Activated gamma-delta T cell treated with Interleukin-2 at 50 U/mL for 16 hours (primary cell): ENCODE measurements at places on chromosomes 1 and 21.
A peak's percentile ranks its signal among the peaks of the same experiment; 100 is the strongest.

DNA sequence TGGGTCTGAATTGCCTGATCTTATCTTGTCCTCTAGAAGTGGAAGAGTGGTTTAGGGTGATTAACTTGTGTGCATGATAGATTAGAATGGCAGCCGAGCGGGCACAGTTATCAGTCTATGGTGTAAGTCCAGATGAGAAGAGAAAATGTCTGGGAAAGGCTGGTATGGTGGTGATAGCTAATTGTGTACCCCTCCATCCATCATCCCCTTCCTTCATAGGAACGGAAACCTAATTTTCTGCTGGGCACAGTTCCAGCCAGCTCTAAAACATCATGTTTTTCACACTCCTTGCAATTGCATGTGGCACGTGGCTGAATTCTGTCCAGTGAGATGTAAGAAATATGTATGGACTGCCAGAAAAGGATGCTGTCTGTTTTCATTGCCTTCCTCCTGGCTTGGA lies 40.9 kb upstream of the ZP4 start:
- DNase-seq, result no peak

- DNase-seq, result no peak
Measured at GRCh38 chr1:13593511-13594131, 10.0 kb downstream of the PDPN start.

DNA sequence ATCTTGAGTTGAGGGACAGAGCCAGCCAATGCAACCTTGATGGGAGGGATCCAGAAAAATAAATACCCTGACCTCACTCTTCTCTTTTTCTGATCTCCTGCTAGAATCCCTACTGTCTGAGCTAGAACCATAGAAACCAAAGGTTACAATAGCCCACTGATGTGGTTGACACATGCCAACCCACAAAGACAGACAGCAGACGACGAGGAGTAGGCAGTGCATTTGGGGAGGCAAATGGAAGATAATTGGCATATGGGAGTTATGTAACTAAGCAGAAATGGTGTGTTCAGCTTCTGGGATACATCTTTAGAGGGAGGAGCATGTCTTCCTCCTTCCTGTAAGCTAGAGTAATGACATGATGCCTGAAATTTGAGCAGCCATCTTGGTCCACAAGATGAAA lies 171.7 kb upstream of the FGGY start:
- no peak for DNase-seq

DNA sequence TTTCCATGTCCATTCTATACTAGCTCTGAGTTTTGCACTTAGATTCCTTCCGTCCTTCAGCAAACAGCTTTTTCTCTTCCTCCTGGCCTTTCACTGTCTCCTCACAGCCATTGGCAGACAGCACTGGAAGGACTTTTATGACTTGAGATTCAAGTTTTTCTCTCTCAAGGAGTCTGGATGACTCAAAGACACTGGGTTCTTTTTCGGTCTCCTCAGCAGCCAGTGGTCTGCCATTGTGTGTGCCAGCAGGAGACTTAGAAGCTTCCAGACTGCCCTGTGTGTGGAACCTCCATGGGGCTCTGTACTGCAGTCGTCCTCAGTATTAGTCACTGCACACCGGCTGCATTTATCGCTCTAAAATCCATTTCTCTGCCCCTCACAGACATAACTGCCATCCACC lies 30.5 kb downstream of the NTNG1 start:
- no peak for DNase-seq

GRCh38 chr1:8871539-8871935 lies 6.9 kb downstream of the ENO1 start:
- no peak for DNase-seq

DNA sequence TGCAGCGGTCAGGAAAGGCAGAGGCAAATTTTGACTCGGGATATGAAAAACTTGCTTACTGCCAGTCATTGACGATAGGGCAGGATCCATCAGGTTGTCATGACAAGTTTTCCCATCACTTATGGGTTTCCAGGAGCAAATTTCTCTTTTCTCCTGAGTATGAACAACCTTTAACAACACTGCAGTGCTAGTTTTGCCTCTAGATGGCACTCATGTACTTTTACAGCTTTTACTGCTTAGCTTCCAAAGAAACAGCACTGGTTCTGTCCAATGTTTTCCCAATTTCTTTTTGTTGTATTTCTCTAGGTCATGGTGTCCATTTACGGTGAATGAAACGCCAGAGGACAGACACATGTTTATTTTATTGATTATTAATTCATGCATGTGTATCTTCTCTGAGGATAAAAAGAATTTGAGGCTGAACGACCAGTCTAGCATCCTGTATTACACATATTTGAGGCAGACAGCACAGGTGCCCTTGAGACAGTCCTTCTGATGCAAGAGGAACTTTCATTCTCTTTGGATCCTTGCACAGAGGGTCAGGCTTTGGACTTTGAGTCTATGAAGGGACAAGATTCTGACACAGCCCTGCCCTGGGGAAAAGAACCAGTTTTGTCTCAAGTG lies 112.3 kb upstream of the TRABD2B start:
- no peak for DNase-seq

GRCh38 chr1:29356663-29357062 lies 120.3 kb downstream of the PTPRU start:
- no peak for DNase-seq

- DNase-seq, result no peak
Measured at GRCh38 chr1:221437926-221438325, 304.0 kb downstream of the DUSP10 start.

DNA sequence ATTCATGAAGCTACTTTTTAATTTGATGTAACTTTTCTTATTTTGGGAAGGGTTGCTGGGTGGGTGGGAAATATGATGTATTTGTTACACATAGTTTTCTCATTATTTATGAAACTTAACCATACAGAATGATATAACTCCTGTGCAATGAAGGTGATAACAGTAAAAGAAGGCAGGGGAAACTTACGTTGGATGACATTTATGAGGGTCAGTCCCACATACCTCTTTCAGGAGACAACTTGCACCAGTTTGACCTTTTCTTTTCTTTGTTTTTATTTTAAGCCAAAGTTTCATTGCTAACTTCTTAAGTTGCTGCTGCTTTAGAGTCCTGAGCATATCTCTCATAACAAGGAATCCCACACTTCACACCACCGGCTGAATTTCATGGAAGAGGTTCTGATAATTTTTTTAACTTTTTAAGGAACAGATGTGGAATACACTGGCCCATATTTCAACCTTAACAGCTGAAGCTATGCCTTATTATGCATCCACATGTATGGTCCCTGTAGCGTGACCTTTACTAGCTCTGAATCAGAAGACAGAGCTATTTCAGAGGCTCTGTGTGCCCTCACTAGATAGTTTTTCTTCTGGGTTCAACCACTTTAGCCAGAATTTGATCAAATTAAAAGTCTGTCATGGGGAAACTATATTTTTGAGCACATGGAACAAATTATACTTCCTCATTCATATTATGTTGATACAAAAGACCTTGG lies 28.0 kb upstream of the KIAA1614 start:
- no peak for DNase-seq

DNA sequence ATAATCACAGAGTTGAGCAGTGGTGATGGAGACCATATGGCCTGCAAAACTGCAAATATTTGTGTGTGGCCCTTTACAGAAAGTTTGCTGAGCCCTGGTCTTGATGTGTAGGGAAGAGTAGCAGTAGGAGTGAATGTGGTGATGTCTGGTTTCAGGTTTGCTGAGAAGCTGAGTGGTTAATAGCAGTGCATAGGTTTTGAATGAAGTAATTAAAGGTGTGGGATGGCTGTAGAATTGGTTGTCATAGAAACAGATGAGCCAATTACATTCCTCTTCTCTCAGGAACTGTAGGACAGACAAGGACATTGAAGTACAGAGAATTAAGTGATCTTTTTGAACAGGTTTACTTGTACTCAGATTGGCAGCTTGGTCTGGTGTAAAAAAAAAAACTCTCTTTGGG lies 37.4 kb downstream of the PRDM2 start:
- DNase-seq, result no peak

DNA sequence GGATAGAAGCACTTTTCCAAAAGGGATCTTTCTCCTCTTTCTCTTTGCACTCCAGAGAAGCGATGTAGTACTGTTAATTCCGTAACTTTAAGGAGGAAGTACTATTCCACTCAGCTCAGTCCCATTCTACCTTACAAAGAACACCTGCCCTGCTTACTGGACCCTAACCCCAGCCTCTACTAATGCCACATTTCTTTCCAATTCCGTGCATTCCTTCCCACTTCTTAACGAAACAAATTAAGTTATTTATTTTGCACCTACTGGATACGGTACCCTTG lies 511 bp downstream of the NDC1 start:
- no peak for DNase-seq

DNA sequence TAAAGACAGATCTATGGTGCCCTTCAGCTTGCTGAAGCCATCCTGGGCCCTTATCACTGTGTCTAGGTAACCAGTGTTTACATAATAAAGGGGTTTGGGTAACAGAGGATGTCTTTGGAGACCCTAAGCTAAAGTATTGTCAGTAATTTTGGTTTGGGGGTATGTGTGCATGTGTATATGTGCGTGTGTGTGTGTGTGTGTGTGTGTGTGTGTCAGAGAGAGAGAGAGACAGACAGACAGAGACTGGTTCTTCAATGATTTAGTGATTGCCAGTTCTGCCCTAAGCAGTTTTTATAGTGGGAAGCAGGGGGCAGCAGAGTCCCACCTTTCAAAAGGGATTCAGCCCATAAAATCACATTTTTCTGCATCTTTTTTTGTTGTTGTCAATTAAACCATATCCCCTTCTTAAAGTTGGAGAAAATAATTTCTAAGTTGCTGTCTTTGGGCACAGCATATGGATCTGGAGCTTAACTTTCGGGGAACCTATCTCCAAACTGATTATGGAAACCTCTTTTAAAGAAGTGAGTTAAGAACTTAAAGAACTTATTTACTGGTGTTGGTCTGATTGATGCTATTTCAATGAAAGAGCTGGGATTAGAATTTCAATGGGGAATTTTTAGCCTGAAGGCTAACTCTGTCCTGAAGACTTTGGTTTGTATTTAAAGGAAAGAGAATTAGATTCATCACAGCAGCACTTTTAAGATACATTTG lies 51.1 kb downstream of the ZNF326 start:
- peak; percentile 10 for DNase-seq

DNA sequence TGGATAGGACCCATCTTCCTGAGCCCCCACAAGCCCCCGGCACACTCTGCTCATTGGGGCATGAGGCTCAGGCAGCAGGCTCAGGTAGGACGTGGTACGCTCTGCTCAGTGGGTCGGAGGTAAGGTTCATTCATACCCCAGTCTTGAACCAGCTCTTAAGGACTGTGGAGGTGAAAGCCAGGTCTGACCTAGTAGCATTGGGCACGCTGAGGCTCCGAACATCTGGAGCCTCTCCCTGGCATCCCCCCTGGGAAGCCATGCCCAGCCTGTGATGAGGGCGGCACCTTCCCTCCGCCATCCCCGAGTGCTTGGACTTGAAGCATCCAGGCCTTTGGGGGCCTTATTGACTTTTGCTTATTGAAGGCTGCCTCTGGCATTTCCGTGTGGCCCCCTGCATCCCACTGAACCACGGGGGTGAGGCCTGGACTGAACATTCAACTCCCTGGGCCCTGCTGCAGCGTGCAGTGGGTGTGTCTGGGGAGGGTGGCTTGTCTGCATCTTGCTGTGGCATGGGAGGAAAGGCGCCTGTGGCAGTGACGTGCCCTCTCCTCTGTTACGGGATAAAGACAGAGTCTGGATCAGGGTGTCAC lies 50.0 kb downstream of the FAAP20 start:
- no peak for DNase-seq

DNA sequence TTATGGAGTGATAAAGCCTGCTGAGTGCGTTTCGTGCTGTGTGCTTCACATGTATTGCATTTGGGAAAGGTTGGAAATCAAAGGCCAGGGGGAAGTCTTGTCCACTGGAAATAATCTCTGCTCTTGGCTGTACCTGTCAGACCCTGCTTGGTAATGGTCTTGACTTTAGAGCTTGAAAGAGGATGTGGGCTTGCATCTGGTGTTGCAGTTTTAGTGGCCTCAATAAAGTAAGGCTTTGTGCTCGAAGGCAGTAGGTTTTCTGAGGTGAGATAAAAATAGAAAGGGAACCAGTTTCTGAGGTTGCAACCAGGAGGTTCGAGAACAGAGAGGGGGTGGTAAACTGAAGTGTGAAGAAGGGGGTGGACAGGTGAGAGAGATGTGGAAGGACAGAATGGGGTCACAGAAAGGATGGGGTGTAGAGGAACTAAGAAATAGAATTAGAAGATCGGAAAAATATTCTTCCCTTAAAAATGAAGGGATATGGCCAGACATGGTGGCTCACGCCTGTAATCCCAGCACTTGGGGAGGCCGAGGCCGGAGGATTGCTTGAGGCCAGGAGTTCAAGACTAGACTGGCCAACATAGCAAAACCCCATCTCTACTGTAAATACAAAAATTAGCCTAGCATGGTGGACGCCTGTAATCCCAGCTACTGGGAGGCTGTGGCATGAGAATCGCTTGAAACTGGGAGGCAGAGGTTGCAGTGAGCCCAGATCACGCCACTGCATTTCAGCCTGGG lies 1.5 kb downstream of the S100PBP start:
- DNase-seq, result peak; percentile 22
